Caco-2 (cell line): ENCODE measurements at places on chromosomes 2 and 18.

- no peak for DNase-seq
Measured at GRCh38 chr2:84865181-84865783, 15.6 kb downstream of the TRABD2A start.

GRCh38 chr2:223563462-223563861, 38.7 kb downstream of the SCG2 start:
- peak; percentile 36 for DNase-seq

DNA sequence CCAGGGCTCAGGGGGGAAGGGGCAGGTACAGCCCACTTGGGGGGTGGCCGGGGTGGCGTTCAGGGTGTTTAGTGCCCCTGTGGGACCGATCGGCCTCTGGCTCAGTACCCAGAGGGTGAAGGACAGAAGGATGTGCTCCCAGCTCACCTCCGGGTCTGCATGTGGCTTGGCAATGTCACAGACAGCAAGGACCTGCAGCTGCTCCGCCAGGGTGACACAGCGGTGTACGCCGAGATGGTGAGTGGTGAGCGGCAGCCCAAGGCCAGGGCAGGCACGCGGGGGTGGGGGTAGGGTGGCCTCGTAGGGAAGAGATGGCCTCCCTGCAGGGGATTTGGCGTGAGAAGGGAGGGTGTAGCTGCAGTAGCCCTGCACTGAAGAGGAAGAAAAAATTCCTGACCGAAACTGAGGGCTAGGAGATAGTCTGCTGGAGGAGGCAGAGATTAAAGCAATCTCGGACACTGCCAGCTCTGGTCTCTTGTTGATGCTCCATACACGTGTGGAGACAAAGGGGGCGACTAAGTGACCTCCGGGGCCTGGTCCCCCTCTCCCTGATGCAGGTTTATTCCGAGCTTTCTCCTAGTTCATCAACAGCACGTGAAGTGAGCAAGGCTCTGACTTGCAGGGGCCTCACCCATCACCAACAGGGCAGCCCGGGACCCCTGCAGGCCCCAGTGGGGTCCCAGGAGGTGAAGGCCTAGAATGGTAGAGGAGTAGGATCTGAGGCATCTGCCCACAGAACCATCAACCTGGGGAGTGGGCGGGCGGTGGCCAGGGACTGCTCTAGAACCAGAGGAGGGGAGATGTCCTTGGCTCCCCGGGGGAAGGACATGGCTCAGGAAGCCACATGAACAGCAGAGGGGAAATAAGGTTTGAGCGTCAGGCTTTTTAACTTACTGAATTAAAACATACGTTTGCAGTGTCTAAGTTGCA, 45.4 kb downstream of the FER1L5 start:
- no peak for DNase-seq

DNA sequence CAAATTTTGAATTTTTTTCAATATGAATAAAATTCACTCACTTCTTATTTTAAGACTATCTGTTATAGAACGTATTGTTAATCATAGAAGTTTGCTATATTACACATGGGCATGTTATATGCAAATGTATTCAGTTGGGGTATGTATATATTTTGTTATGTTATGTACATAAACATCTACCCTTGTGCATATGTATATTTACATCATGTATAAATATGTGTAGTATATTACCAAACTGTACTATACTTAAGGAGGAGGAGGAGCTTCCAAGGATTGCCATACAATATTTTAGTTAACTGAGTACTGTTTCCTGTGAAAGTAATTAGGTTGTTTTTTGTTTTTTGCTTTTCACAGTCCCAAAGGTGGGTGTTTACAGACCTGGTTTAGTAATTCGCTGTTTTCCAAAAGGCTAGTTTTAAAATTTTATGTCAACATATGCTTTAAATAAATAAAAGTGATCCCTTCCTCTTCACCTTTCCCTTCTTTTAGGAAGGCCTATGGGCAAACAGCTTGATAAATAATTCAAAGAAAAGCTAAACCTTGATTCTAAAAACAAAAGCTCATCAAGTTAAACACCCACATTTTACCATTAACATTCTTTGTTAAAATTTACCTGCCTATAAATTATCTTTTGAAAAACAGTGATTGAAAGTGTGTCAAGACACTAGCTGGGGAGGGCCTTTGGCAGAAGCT, 12.9 kb upstream of the POU3F3 start:
- DNase-seq, result no peak

- DNase-seq, result no peak
Measured at GRCh38 chr2:64620661-64621060, 33.1 kb downstream of the SERTAD2 start.

DNA sequence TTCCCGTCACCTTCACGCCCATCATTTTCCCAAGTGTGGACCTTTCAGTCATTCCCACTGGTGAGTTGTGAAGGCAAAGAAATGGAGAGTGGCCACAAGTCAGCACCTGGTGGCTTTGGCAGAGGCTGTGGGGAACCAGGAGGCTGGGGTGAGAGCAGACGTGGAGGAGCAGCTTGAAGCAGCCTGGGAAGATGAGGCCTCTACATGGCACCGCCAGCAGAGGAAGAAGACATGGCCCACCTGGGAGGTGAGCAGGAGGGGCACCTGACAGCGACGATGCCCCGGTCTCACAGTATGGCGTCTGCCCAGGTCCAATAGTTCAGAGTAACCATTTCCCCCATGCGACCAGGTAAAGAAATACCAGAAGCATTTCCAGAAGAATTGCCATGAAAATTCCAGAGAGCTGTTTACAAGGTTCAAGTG, 69.0 kb downstream of the TPO start:
- no peak for DNase-seq
